Fibroblast of mammary gland (primary cell): ENCODE measurements at places on chromosomes 12 and 14.

DNA sequence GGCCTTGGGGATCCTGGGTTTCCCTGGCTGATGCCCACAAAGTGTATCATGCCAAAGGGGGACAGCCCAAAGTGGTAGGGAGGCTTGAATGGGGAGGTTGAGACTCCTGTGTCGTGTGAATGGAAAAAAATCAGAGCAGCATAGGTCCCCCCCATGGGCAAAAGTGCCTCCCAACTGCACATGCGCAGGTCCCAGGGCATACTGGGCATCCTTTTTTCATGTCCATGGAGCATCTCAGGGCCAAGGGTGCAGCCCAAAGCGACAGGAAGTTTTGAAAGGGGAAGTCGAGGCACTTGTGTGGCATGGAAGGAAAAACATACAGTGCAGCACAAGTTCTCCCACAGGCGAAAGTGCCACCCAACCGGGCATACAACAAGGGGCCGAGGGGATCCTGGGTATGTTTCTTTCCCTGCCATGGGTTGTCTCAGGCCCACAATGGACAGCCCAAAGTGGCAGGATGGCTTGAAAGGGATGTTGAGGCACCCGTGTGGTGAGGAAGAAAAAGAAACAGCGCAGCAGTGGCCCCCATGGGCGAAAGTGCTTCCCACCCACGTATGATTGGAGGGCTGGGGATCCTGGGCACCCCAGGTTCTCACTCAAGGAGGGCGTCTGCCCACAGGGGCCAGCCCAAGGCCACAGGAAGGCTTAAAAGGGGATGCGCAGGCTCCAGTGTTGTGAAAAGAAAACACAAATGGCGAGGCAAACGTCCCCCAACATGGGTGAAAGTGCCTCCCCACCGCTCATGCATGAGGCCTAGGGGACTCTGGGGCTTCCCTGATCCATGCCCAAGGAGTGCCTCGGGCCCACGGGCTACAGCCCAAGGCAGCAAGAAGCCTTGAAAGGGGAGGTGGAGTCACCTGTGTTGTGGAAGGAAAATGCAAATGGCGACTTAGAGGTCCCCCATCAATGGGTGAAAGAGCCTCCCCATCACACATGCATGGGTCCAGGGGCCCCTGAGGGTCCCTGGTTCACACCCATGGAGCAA, 573.7 kb downstream of the ALG10 start:
- DNase-seq, result no peak

DNA sequence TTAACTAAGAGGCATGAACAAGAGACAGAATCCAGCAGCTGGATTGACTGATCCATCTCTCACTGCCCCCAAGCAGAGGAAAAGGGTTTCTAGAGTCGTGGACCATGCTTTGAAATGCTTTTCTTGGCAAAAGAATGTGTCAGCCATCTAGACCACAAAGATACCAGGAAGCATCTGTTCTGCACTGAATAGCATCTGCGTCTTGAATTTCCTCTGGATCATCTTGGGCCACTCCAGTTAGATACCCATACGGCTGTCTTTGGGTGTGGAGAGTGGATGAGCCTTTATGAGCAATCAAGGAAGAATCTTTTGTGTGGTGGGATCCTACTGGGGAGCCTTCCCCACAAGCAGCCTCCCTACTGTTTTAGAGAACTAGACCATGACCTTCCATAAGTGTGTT, 16.0 kb upstream of the RFX4 start:
- no peak for DNase-seq

GRCh38 chr12:102351322-102351721, 129.0 kb downstream of the IGF1 start:
- DNase-seq, result no peak

DNA sequence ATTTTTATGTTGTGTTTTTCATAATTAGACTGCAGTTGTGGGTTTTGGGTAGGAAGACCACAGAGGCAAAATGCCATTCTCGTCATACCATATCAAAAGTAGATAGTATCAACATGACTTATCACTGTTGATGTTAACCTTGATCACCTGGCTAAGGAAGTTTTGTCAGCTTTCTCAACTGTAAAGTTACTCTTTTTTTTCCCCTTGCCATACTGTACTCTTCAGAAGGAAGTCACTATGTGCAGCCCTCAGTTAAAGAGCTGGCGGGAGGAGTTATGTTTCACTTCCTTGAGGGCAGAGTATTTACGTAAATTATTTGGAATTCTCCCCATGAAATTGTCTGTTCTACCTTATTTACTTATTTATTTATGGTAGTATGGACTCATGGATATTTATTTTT, 78.7 kb downstream of the PRORP start:
- no peak for DNase-seq

- DNase-seq, result peak; percentile 21
Observed at GRCh38 chr12:61993734-61994345, 266.4 kb upstream of the USP15 start.
